ENCODE measurements at places on chromosomes 2 and 18.

DNA sequence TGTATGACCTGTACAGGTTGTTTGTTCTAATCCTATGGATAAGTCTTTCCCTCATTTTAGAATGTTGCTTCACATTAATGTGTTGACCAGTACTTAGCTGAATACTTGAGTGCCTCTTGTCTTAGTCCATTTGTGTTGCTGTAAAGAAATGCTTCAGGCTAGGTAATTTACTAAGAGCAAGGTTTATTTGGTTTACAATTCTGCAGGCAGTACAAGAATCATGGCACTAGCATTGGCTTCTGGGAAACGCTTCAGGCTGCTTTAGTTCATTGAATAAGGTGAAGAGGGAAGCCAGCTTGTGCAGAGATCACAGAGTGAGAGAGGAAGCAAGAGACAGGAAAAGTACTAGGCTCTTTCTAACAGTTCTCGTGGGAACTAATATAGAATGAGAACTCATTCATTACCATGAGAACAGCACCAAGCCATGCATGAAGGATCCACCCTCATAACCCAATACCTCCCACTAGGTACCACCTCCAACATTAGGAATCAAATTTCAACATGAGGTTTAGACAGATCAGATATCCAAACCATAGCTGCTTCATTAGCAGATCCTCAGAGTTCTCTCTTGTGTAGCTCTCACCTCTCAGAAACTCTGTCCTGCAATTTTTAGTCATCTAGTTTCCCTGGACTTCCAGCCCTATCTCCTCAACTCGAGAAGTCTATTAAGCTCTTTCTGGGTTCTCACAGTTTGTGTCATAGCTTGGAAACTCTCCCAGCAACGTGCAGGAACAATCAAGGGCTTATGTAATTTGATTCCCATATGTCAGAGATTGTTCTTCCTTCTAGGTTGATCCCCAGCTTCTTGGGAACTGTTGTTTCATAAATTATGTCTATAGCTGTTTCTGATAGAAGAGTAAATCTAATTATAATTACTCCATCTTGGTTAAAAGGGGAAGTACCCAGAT, 2082.3 kb upstream of the CELF4 start:
- peak; percentile 25 for DNase-seq

DNA sequence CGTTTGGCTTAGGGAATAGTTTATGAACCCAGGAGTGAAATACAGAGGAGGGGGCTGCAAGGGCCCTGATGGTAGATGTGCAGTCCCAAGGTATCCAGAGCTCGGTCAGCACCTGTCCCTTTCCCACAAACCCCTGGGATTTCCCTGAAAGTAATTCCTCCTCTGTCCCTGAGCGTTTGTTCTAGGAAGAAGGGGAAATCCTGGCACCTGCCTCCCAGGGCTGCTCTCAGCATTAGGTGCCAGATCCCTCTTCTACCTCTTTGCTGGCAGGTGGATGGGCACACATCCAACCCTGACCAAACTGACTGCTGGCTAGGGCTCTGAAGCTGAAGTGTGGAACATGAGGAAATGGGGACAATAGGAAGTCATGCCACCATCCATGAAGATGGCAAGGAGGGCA, 824.0 kb downstream of the SLC4A3 start:
- no peak for DNase-seq

DNA sequence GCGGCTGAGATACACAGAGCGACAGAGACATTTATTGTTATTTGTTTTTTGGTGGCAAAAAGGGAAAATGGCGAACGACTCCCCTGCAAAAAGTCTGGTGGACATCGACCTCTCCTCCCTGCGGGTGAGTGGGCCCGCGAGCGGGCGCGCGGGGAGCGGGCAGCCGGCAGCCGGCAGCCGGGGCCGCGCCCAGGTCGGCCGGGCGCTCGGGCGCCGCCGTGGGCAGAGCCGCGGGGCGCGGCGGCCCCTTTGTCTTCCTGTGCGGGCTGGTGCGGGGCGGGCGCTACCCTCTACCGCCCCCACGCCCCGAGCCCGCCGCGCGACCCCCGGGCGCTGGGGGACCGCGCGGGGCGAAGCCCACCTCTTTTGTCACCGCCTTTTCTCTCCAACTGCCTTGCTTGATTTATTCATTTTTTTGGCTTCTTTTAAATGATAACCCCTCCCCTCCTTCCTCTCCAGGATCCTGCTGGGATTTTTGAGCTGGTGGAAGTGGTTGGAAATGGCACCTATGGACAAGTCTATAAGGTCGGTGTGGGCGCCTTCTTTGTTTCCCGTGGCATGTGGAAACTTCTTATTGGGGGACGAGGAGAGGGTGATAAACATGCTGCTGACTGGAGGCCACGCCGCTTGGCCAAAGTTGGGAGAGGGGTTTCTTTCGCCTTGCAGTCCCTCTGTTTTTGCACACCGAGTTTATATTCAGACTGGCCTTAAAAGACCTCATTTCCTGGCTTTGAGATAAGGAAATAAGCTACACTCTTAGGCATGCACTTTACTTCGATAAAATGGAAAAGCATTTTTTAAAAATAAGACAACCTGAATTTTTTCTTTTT, 722 bp downstream of the MAP4K4 start:
- DNase-seq = no peak

DNA sequence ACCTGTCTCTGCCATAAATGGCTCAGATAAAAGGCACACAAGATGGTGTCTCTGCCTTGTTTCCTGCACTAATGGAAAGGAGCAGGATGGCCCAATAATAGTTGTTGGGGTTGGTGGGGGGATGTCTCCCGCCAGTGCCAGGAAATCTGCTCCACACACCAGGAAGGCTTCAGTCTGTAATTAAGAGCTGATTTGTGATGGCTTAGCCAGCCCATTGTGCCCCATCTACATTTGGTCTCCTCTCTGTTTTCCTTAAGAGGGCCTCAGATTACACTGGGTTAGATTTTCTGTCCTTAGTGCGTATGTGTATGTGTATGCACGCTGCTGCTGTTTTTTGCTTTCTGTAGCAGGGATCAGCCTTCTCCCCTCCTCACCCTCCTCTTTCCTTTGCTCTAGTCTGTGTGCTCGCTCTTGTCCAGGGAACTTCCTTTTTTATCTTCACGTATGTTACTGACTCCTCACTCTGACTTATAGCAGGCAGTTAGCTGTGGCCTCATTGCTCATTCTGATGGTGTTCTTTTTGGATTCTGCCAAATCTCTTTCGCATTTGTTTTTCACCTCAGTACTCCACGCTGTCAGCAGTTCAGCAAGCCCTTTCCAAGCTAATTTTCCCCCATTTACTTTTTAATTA, 33.4 kb upstream of the MGAT5 start:
- no peak for DNase-seq

DNA sequence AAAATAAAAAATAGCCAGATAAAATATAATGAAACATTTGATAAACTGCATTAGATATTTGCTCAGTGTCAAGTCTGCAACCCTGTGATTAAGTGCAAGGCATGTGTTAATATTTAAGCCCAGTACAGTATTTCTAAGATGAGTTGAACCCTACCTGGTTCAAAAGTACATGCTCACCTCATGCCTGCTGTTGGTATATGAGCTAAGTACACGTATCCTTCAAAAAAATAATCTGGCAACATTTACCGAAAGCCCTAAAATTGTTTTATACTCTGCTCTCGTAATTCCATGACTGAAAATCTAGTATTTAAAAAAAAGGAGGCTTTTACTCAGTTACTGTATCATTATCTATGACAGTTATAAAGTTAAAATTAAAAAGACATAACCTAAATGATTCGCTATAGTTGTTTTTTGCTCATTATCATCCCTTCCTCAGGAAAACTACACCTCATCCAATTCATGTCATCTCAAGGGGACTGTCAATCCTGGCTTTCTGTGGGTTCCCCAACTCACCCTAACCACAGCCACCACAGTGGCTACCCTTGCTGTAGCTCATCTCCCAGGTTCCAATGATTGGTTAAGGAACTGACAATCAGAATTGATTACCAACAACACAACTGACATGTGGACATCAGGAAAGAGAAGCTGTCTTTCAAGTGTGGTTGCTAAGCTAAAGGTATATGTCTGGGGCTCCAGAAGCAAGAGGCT, 10.6 kb downstream of the TLK1 start:
- DNase-seq = no peak

- no peak for DNase-seq
Measured at GRCh38 chr2:36413218-36413617, 57.6 kb downstream of the CRIM1 start.

Data from NCI-H774 (cell line).